CD4-positive, alpha-beta T cell treated with Interleukin-21 for 1 hour (primary cell): ENCODE measurements at places on chromosomes 5 and 9.

- DNase-seq, result no peak
Observed at GRCh38 chr9:71706176-71706575, 62.1 kb downstream of the CEMIP2 start.

- no peak for DNase-seq
Observed at GRCh38 chr5:98363157-98363556, 410.3 kb upstream of the RGMB start.

- DNase-seq, result no peak
Observed at GRCh38 chr5:87788416-87788815, 375.7 kb upstream of the CCNH start.

GRCh38 chr5:59380350-59380951 is 513.1 kb downstream of the PDE4D start:
- peak; percentile 48 for DNase-seq

- DNase-seq, result no peak
Observed at GRCh38 chr9:109771796-109772531, 8.0 kb upstream of the PALM2AKAP2 start.

DNA sequence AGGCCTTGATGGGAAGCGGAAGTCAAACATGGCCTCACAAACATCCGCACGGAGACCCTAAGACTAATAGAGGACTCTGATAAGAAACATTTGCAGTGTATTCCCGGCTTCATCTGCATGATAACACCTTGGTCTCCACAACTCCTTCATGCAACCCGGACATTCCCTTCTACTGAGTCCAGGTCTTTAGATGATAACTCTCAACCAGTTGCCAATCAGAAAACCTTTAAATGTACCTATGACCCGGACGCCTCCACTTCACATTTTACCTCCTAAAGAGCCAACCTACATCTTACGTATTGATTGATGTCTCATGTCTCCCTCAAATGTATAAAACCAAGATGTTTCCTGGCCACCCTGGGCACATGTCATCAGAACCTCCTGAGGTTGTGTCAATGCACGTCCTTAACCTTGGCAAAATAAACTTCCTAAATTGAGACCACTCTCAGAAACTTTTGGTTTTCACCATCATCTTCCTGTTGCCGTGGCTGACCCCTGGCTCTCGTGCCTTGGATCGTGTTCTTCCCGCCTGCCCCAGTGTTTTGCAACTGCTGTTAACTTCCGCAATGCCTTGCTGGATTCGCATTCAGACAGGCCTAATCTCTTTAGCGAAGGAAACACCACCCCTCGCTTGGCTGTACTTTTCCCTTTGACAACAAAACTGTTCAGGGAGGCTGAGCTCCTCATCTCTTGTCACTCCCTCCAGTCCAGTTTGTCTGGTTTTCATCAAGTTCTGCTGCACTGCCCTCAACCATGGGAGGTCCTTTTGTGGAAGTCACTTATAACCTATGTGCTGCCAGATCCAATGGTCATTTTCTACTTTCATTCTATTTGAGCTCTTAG is 1.1 kb upstream of the DAP start:
- peak; percentile 6 for DNase-seq

DNA sequence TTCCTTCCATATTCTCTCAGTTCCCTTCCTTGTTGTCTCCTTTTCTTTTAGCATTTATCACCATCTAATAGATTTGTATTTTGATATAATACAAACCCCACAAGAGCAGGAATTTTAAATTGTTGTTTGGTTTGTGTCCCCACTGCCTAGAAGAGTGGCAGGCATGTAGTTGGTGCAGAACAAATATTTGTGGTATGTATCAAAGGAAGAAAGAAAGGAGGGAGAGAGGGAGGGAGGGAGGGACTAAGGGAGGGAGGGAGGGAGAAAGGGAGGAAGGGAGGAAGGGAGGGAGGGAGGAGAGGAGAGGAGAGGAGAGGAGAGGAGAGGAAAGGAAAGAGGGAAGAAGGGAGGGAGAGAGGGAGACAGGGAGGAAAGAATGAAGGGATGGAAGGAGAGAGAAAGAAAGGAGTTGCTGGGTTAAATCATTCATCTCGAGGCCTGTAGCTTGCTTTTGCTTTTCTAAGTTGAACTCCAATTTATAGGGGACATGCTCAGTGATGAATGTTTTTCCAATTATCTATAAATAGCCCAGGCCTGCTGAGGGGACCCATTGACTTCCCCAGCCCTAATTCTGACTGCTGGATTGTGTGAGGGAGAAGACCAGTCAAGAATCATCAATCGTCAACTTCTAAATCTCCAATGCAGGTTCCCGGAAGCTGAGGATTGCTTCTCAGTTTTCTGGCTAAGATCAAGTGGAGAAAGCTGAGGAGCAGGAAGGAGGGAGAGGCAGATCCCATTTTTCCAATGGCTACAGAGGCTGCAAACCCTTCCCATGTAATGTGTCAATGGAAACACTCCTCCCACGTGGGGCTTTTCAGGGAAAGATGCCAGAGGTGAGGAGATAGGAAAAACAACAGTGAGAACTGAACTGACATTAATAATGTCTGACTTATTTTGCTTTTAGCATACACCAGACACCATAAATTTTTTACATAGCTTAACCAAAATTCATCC is 320.7 kb downstream of the ASTN2 start:
- no peak for DNase-seq

DNA sequence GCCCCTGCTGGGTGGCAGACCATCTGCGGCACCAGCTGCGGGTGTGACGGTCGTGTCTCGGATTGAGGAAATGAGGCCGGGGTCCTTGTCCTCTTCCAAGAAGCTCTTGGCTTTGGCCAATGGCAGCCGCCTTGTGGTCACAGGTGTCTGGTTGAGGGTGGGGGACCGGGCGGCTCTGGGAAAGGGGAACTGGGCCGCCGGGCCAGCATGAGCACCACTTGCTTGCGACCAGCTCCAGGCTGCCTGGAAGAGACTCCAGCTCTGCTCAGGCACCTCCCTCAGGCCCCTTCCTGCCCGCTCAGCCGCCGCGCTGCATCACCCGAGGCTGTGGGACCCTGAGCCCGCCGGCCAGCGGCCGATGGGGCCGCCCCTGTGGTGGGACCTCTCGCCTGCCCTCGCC is 59.7 kb downstream of the RXRA start:
- no peak for DNase-seq

- no peak for DNase-seq
Observed at GRCh38 chr9:107274953-107275422, 8.1 kb upstream of the RAD23B start.

GRCh38 chr5:115424030-115424429 is 120.5 kb downstream of the FEM1C start:
- no peak for DNase-seq

DNA sequence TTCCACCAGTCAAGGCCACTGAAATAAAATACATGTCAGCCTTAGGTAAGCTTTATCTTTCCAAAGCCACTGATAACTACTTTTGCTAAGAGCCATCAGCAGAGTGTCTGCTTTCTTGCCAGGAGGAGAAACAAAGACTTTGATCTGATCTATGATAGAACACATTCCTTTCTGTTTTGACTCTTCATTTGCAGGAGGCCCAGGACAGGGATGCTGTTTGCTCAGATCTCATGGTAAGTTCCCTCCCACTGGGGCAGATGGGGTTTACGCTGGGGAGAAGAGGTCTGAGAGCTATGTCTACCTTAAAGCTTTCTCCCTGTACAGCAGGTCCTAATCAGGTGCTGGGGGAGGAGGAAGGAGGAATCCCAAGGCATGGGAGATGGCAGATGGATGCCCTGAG is 497.6 kb downstream of the NTRK2 start:
- no peak for DNase-seq

GRCh38 chr9:87512311-87512710 is 14.6 kb downstream of the DAPK1 start:
- no peak for DNase-seq

- DNase-seq, result no peak
Observed at GRCh38 chr5:137194300-137194699, 304.8 kb downstream of the SPOCK1 start.

DNA sequence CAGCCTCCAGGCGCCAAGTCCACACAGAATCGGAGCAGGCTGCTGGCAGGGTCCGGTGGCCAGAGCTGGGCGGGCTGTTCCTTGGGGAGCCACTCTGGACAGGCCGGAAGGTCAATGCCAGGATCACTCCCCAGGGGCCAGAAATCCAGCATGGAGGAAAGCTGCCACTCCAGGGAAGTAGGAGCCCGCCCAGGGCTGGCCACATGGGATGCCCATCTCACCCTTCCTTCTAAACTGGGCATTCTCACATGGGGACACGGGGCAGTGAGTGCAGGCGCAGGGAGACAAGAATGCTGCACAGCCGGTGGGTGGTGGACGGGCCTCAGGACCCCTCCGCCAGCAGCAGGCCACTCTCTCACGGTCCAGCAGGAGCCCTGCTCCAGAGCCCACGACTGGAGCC is 58.2 kb downstream of the ADAMTS2 start:
- no peak for DNase-seq

- DNase-seq, result no peak
Observed at GRCh38 chr9:80842389-80842788, 847.0 kb downstream of the TLE1 start.
